ENCODE measurements at places on chromosomes 3 and 15.

DNA sequence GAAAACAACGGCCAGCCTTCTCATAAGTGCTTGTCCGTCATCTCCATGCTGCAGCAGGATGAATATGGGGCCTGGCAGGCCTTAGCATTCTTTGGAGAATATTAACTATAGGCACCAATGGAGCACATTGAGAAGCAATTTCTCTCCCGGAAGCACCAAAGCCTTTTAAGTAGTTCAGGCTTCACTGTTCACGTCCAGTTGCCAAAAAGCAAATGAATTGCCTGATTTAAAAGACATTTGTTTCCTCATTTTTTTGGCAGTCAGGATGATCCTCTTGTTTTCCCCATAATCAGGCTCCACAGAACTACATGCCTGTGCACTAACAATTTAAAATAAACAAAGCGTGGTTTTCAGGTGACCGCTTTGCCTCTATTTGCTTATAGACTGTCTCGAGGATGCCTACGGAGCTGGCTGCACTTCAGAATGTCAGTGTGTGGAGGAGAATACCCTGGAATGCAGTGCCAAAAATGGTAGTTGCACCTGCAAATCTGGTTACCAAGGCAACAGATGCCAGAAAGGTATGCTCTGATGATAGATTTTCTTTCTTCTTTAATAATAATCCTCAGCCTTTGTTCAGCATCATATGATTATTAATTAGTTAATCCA lies 725.2 kb upstream of the GOLIM4 start:
- no peak for DNase-seq

DNA sequence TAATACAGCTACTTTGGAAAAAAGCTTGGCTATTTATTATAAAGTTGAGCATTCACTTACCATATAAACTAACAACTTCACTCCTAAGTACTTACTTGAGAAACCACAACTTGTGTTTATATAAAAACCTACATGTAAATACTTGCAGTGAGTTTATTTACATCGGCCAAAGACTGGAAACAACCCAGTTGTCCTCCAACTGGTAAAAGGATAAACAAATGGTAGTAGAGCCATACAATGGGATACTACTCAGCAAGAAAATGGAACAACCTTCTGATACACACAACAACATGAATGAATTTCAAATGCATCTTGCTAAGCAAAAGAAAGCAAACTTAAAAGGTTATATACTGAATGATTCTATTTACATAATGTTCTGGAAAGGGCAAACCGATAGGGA lies 63.7 kb downstream of the SLC7A14 start:
- no peak for DNase-seq

DNA sequence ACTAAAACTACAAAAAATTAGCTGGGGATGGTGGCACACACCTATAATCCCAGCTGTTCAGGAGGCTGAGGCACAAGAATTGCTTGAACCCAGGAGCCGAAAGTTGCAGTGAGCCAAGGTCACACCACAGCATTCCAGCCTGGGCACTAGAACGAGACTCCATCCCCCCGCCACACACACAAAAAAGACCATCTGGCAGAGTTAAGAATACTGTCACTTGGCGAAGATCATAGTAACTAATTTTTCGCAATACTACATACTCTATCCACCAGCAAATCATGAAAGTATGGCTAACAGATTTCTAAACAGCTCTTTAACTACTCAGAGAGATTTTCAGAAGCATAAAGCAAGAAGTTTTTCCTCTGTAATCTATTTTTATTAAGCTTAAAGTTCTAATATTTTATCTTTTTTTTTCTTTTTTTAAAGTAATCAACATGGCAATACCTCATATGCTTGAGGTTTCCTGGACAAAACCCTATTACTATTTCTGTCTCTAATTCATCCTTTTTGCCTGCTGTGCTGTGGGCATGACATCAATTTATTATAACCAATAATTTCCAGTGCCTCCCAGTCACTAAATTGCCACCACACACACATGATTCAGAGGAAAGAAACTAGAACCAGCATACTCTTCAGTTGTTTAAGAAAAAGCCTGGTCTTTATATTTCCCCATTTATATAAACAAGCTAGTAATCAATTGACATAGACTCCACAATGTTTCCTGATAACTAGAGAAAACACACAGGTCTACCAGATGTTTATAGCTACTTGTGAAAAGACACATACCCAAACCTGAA lies 46.9 kb downstream of the CHSY1 start:
- no peak for DNase-seq

DNA sequence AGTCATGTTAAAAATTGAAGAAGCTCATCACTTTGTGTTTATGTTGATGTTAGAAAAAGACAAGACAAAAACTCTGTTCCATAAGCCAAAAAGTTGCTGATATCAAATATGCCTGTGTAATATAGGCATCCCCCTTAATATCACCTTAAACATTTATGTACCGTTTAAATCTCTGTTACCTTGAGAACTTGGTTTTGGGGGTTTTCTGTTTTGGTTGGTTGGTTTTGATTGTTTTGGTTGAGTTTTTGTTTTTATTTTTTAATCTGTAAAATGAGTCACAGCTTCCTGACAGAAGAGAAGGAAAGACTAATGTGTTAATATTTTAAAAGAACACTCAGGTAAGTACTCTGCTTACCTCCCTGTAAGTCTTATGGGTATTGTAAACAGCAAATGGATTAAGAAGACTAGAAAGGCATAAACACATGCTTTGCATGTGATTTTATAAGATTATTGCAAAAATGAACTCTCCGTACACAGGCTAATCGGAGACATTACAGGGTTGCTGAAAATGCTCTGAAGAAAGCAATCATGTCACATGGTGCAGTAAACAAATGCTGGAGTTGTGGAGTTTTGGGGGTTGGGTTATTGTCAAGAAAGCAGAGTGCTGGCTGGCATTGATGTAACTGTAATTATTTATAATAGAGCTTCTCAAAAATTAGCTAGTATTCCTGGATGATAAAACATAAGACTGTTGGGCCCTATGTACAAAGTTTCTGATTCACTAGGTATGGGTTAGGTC lies 69.5 kb upstream of the MBNL1 start:
- DNase-seq = no peak

- DNase-seq = no peak
Measured at GRCh38 chr15:92617549-92618520, 37.7 kb downstream of the FAM174B start.

Measured in stimulated activated CD4-positive, alpha-beta T cell treated with anti-CD3 and anti-CD28 coated beads, TNF-alpha, amount 100 ng/mL, for 48 hours (primary cell).